ENCODE measurements at places on chromosomes 6 and 20.

- DNase-seq = no peak
Observed at GRCh38 chr6:42280966-42281533, 63.4 kb upstream of the MRPS10 start.

DNA sequence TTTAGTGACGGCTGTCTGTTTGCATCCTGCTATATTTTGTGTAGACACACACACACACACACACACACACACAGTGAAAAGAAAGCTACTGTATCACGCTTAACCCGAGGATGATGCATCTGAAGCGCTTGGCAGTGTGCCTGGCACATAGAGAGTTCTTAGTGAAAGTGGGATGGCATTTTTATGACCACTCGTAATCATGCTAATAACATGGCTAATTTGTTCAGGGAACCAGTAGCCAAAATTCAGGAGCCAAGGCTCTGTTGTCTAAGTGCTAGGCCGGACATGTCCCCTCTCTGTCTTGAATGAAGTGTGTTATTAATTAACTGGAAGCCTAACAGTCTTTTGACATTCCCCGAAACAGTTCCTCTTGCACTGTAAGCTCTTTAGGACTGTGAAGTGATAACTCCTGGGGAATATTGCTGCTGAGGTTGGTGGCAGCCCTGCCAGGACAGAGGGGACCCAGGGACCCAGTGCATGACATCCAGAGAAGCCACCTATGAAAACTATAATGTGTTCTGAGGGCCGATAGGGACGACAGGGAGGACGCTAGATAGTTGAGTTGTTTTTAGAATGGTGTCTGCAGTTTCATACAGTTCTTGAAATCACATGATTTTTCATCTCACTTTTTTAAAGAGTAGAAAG, 45.0 kb upstream of the IRF4 start:
- DNase-seq = no peak

DNA sequence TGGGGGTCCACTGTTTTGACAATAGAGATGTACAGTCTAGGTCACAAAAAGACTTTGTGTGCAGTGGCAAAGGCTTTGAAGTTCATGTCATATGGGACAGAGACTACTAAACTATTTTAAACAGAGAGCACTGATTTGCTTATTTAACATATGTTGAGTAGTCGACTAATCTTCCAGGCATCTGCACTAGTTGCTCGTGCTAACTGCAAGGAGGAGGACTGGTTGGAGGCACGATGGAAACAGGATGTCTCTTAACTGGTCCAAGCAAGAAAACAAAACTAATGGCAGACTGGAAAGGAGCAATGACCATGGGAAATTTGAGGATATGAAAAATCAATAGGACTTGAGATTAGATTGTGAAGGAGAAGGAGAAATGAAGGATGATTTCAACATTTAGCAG, 28.5 kb upstream of the ERVFRD-1 start:
- no peak for DNase-seq

GRCh38 chr20:40899344-40899743, 129.3 kb upstream of the TOP1 start:
- DNase-seq = no peak

GRCh38 chr20:2124564-2125213, 23.1 kb downstream of the STK35 start:
- DNase-seq = no peak

DNA sequence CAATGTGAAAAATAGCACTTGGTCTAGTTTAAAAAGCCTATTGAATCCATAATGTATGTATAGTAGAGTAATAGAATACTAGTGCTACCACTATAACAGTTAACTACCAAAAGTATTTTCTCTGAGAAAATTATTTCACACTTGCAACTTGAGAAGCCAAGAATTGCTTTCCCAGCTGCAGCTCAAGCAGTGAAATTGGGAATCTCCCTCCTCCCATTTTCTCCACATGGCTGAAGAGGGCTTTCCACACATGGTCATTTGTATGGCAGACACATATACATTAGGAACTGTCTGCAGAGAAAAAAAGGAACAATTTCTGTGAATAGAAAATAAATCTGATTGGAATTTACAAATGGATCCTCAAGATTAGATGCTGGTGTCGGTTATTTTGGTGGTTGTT, 34.5 kb downstream of the TOMM6 start:
- DNase-seq = no peak

DNA sequence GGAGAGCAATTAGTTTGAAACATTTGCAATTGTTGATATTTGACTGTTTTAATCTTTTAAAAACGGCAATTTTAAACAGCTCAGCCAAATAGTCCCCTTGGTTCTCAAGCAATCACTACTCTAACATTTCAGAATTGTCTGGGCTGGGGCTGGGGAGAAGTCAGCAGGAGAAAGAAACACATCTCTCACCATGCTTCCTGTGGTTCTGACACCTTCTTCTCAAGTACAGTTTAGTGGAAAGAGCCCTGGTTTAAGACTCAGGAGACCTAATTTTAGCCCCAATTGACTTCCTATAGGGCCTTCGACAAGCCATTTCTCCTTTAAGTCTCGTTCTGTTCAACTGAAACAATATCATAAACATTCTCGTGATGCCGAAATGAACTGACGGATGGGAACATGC, 168.4 kb upstream of the CDYL start:
- no peak for DNase-seq

GRCh38 chr6:149128489-149129145, 188.9 kb upstream of the TAB2 start:
- no peak for DNase-seq

- DNase-seq = no peak
Observed at GRCh38 chr20:10611357-10611756, 62.4 kb downstream of the JAG1 start.

DNA sequence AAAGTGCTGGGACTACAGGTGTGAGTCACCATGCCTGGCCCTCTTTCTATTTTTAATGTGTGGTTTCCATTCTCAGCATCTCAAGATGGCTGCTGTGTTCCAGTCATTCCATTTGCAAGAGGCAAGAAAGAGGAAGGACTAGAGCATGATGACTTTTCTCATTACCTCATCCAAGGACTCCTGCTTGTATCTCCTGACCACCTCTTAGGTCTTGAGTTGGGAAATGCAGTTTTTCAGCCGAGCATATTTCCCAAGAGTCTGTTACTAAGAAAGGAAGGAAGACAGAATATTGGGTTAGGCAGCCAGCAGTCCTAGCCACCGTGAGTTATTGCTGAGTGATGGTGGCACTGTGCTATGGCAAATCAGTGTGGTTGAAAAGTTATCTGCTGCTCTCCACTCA, 108.4 kb upstream of the INSM1 start:
- DNase-seq = peak; percentile 97

DNA sequence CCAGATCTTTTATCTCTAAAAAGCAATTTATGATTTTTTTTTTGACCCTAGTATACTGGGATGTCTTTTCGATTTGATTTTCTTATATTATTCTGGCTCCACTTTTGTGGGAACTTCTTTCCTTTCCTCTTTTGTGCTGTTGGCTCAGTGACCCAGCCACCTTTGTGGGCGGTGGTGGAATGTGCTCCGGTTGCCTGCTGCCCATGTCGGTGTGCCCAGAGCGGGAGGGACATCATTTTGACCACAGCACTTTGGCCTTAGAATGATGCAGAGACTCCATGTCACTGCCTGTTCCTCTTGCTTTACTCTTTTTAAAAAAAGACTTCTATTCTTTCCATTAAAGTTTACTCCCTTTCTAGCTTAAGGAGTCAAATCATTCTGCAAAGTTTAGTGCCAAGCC, 198.0 kb downstream of the FARS2 start:
- DNase-seq = no peak

DNA sequence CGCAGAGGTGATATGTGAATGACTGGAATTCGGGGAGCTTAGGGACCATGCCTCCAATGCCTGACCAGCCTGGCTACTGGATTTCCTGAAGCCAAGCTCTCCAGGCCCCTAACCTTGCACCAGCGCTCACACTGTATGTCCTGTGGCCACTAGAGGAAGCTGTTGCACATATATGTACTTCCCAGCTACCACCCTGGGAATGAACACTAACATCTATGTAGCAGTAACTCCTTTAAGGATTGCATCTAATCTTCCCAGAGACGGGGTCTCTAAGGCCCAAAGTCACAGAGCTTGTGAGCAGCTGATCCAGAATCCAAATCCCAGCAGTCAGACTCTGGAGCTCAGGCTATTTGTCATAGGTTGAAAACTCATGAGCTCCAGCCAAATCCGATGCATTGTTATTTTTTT, 20.4 kb upstream of the BPIFB1 start:
- DNase-seq = peak; percentile 73

DNA sequence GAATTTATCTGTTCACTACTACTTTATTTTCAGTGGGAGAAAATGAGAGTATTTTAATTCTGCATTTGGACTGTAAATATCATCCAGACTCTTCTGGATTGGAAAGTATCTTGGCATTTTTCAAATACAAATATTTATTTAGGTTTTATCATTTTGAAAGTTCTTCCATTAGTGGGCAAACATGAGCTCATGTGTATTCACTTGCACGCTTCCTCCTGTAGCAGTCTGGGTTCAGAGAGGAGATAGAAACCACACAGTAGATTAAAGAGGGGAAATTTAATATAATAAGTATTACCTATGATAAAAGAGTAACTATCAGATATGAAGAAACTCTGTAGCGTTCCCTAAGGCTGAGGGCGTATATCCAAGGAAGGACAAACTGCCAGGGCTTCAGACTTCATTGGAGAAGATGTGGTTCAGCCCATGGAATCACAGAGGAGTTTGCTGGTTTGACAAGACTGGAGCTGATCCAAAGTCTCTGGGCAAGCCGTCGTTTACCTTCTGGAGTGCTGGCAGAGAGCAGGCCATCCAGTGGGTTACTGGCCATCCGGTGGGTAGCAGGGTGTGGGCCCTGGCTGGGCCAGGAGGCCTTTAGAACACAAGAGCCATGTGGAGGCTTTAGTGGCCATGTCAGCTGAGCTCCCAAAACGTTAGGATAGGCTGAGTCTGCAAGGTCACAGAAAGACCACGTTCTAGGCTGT, 44.3 kb downstream of the KCNS1 start:
- DNase-seq = no peak

DNA sequence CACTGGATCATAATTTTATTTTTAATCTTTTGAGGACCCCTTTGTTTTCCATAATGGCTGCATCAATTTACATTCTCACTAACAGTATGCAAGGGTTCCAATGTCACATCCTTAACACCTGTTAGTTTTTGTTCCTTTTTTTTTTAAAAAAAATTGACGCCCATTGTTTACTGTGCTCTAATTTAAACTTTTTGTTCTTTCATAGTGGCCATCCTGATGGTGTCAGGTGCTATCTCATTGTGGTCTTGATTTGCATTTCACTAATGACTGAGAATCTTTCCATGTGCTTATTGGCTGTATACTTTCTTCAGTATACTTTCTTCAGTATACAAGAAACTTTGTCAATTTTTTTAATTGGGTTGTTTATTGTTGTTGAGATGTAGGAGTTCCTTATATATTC, 347.0 kb downstream of the RNGTT start:
- no peak for DNase-seq

- DNase-seq = peak; percentile 32
Observed at GRCh38 chr6:110875548-110876169, 1.1 kb downstream of the AMD1 start.

- DNase-seq = no peak
Observed at GRCh38 chr6:149854532-149854931, 9.6 kb downstream of the LRP11 start.

GRCh38 chr6:150541576-150541975, 58.1 kb upstream of the PLEKHG1 start:
- DNase-seq = no peak

GRCh38 chr6:158688860-158689259, 39.0 kb downstream of the SYTL3 start:
- DNase-seq = no peak

GRCh38 chr6:39156801-39157200, 41.8 kb upstream of the SAYSD1 start:
- no peak for DNase-seq

- no peak for DNase-seq
Observed at GRCh38 chr6:26032340-26033084, 54.7 kb upstream of the HFE start.

DNA sequence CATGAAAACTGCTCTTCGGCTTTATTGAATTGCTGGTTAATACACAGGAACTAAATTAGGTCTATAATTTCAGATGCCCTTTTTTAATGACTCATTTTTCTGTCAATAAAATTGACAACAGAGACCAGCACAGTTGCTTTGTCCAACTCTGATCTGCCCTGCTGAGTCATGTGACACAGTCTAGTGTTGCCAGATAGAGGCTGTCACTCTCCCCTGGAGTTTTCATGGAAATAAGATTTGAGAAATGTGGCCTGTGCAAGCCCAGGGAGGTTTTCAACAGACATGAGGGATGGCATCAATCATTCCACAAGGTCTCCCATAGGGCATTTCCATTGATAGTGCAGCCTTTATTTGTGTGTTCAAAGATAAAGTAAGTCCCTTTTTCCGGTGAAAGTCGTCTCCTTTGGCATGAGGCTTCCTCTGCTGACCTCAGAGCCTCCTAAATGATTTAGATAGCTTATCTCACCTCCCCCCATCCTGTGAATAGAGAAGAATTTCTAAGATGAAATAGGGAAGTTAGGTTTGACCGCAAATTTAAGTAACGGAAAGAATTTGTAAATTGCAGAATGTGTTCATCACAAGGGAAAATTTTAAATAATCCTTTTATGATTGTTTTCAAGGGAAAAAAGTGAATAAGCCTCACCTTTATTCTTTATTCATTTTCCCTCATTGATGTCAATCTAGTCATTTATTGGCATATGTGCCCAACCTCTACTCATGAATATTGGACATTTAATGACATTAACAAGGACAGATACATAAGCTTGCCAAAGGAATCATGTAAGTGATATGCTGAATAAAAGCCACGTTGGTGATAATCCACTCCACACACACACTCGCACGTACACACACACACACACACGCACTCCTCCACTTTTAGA, 277.7 kb downstream of the ADGB start:
- peak; percentile 72 for DNase-seq

DNA sequence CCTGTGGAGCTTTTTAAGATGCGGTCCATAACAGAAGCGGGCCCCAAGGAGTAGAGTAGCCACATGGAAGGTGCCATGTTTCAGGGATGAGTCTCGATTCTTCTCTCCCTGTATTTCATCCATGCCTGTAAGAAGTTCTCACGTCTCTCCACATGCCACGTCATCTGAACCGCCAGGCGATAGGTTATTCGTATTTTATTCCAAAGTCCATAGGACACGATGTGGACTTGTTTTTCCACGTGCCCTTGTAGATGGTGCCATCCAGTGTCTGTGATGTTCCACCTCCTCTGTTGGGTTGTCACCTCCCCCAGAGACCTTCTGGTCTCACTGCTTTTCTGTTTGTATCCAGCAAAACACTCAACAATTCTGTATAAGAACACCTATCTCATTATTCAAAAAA, 17.6 kb downstream of the HEBP2 start:
- DNase-seq = no peak

Measured in inflammatory macrophage (primary cell).